Renal pelvis (tissue), 12 donors: ENCODE measurements at places on chromosomes 12 and 14. TPM values are rescaled to one million over a fixed set of nuclear protein-coding genes. Genes with fewer than 3 reads are reported as not detected.
A peak's percentile ranks its signal among the peaks of the same experiment; 100 is the strongest.

GRCh38 chr12:56158926-56159461 is 835 bp downstream of the MYL6 start:
- DNase-seq: peak; percentile 58

The PCED1B gene
- 2.8 TPM for polyA plus RNA-seq

The SOCS2 gene
- 28.8 TPM for polyA plus RNA-seq

The GPRC5D gene
- polyA plus RNA-seq: 1.3 TPM

The OR6C2 gene
- not detected for polyA plus RNA-seq

GRCh38 chr14:58732387-58732786 is 94.6 kb downstream of the DACT1 start:
- DNase-seq: no peak

DNA sequence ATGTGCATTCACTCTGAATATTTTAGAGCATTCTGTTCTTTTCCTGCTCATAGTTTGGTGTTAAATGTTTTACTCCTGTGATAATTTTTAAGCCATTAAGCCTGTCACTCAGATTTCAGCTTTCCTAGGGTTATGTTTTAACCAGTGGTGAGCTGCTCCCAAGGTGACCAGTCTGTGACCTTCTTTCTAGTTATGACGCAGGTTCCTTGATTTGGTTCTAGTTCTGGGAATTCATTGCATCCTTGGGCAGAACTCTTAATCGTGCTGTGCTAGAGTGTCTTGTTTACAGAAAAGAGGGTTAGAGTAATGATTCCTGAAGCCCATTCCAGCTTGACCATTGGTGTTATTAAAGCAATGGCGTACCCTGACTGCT is 2.2 kb downstream of the GABARAPL1 start:
- DNase-seq: no peak

The IKZF4 gene
- polyA plus RNA-seq: 23.6 TPM

The KRT3 gene
- not detected for polyA plus RNA-seq

- DNase-seq: no peak
These were observed 12.5 kb downstream of the STYK1 start for GRCh38 chr12:10661338-10661737.

GRCh38 chr14:73728717-73729330 is 14.6 kb upstream of the PNMA1 start:
- no peak for DNase-seq

The CD163 gene
- 8.4 TPM for polyA plus RNA-seq

GRCh38 chr14:53743371-53743770 is 213.3 kb downstream of the BMP4 start:
- no peak for DNase-seq

DNA sequence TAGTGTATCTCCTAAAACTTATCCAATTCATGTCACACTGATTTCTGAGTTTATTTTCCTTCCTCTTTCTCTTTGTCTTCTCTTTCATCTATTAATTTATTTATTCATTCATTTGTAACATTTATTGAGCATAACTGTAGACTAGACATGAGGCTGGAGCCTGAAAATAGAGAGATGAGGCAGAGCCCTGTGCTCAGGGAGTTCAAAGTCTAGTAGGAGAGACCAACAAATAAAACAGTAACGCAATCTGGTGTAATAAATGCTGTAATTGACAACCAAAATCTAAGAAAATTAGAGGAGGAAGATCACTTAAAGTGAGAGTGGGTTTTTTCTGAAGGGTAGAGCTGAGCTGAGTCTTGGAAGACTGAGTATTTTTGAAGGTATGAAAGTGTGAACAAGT is 87.5 kb downstream of the POLR3B start:
- DNase-seq: no peak
